Caki2 (cell line): ENCODE measurements at places on chromosomes 5 and 9.

DNA sequence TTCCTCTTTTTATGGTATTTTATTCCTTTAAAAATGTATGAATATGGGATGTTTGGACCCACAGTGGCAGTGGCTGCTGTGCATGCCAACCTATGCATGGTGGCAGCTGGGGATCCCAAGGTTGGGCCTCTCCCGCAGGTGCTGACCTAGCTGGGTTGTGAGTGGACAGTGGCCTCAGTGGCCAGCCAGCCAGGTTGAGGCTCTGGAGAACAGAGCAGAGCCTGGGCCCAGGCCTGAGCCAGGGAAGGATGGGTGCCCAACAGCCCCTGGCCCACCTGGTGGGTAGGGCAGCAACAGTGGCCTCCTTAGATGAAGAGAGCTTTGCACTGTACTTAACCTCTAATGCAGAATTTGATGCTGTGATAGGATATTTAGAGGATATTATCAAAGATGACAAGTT lies 624.8 kb downstream of the CHSY3 start:
- no peak for DNase-seq

DNA sequence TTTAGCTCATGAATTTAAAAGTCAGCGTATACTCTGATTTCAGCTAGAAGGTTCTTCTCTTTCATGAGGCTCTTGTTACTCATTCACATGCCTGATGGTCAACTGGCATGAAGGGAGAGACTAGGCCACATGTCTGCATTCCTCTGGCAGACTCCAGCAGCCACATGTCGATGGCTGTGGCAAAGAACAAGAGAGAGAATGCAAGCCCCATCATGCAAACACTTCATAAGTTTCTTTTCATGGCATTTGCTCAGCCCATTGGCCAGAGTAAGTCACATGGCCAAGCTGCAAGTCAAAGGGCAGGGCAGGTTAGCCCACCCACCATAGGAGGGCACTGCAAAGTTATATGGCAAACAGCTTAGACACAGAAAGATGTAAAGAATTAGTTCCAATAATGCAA lies 5.4 kb downstream of the KCNV2 start:
- DNase-seq: peak; percentile 36

GRCh38 chr9:137095664-137096517 lies 9.1 kb downstream of the MAN1B1 start:
- no peak for DNase-seq

- DNase-seq: no peak
Observed at GRCh38 chr9:111839387-111839786, 44.6 kb upstream of the SHOC1 start.

- no peak for DNase-seq
Observed at GRCh38 chr5:88671505-88672499, 211.2 kb downstream of the MEF2C start.

DNA sequence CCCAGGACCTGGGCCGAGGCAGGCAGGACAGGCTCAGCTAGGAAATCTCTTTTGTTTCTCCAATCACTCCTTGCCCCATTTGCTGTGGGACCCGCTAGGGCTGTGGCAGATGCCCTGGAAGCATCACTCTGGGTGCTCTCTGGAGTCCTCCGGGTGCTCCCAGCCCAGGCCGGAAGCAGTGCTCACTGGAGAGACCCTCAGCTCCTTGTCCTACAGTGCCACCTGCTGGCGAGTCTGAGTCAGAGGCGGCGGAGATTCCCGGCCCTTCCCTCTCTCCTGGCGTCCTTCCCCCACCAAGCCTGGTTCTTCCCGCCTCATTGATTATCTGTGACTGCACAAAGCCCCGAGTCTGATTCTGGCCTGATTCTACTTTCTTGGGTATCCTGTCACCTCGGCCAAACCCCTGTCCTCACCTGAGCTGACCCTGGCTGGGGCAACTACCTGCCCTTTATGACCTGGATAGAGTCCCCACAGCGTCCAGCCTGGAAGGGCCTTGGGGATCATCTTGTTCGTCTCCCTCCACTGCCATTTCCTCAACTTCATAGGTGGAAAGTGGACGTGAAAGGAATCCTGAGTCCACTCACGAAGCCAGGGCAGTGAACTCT lies 7.3 kb upstream of the BARHL1 start:
- DNase-seq: peak; percentile 58

- no peak for DNase-seq
Observed at GRCh38 chr9:132991351-132992300, 13.1 kb downstream of the GFI1B start.

GRCh38 chr5:165720901-165721300 lies 2215.5 kb downstream of the MAT2B start:
- DNase-seq: no peak

GRCh38 chr5:172102218-172102870 lies 85.7 kb downstream of the STK10 start:
- DNase-seq: no peak

DNA sequence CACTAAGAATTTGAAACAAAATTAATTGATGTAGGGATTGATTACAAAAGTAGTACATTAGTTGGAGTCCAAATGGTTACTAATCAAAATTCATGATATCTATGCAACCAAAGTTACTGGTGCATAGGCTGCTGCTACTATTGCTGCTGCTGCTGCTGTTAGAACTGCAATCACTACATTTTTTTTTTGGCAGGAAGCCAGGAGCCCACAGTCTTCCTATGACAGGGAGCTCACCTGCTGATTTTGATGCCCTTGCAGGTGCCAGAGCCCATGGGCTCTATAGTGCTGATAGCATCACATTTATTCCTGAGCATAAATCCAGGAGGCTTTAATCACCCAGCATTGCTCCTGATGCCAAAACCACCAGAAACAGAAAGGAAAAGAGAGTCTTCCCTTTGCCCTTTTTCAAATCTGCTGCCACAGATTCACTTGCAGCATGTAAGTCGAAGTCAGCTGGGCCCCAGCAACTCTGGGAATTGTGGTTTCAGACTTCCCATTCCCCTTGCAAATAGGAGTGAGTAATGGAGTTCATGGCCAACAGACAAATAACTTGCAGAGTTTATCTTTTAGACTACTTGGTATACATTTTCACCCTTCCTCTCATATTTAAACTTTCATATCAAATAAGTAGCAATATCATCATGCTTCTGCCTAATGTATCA lies 17.6 kb downstream of the SLCO6A1 start:
- no peak for DNase-seq

- DNase-seq: no peak
Observed at GRCh38 chr5:137624786-137625349, 111.0 kb downstream of the KLHL3 start.

DNA sequence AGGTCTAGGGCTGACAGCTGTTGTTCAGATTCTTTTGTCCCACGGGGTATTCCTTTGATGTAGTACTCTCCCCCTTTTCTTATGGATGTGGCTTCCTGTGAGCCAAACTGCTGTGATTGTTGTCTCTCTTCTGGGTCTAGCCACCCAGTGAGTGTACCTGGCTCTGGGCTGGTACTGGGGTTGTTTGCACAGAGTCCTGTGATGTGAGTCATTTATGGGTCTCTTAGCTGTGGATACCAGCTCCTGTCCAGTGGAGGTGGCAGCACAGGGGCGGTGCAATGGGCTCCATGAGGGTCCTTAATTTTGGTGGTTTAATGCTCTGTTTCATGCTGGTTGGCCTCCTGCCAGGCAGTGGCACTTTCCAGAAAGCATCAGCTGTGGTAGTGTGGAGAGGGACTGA lies 161.3 kb downstream of the CAVIN4 start:
- DNase-seq: no peak

GRCh38 chr5:132485641-132486317 lies 4.8 kb downstream of the IRF1 start:
- no peak for DNase-seq

- no peak for DNase-seq
Observed at GRCh38 chr9:137788561-137789294, 88.9 kb upstream of the CACNA1B start.

DNA sequence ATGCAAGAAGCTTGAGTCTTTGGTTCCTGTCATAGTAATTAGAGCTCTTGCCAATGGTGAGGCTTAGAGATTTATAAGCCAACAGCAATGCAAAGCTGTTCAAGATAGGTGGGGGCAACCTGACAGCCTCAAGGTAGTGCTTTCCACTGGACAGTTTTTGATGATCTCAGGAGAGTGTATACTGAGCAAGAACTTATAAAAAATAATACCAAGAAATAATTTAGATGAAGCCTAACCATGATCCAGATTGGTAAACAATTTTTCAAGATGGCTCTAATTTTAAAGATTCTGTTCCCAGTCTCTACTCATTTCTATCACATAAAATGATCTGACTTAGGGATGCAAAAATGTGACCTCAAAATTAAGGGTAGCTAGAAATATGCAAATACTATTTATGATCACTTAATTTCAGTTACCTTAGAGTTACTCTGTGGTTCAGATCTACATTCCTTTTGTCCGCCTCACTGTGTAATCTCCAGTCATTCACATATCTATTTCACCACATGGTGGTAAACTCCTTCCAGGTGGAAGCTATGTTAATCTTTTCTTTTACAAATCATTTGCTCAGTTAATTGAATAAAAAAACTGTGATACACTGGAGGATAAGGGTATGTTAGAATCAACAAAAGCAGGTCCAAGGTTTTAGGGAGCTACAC lies 1228.0 kb upstream of the C9orf72 start:
- DNase-seq: peak; percentile 10

GRCh38 chr9:95167998-95168397 lies 149.5 kb downstream of the FANCC start:
- peak; percentile 52 for DNase-seq

DNA sequence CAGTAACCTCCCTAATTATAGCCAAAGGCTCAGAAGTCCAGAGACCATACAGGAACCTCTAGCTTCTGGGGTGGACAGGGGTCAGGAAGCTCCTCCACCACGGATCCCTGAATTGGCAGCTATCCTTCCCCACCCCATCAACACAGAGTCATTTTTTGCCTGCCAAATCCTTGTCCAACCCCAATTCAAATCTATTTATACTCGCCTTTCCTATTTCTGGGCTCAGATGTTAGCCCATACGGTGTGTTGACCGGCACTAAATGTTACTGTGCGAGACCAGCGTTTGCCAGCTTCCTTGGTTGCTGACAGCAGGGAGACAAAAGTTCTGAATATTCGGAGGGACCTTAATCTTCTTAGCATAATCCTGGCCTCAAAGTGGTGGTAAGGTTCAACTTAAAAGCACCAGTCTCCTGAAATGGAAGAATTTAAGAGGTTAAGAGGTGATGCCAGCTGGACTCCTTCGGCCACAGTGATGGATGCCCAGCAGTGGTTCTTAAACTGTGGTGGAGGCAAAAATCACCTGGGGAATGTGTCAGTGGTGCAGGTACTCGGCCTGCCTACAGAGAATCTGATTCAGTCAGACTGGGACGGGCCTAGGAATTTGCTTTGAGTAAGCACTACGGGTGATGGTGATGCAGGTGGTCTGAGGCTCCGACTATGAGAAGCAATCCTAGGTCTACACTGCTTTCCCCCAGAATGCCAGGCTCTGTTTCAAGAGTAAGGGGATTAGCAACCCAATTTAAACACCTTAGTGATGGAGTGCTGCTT lies 204.8 kb upstream of the MEF2C start:
- no peak for DNase-seq
